ENCODE measurements at places on chromosomes 2 and 18.
A peak's percentile ranks its signal among the peaks of the same experiment; 100 is the strongest.

- DNase-seq, result no peak
These were observed 68.2 kb downstream of the DCDC2C start for GRCh38 chr2:3771576-3771975.

DNA sequence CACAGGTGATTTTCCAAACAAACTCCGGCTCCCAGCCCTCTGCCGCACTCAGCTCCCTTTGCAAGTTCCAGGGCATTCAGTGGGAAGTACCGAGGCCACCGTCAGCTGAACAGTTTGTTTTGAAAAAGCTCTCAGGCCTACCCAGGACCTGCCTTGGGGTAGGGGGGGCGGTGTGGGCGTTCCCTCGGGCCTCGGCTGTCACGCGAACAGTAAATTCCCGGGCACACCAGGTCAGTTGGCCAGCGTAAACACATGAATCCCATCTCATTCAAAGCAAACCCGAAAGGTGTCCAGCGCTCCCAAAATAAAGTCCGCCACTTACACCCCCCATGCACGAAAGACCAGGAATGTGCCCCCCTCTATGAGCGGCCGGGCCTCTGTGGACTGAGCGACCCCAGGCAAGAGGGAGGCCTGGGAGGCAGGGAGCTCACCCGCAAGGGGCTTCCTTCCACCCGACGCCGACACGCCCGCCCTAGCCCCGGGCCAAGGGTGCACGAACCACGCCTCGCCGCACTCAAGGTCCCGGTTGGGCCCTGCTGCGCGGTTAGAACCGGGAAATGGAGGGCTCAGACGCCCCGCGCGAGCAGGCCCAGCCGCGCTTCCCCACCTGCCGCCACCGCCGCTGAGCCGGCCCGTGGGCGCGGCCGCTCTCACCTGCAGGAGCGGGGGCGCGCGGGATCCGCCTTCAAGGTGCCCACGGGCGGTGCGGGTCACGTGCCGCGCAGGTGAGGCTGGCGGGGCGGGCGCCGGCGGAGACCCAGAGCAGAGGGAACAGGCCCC is at the start of gene WDSUB1:
Gene WDSUB1 (minus strand): TSS at position 775 of the 780 bp plus-strand sequence. CDS start 3,634 bp downstream, outside the sequence.
- DNase-seq, result peak; percentile 48

DNA sequence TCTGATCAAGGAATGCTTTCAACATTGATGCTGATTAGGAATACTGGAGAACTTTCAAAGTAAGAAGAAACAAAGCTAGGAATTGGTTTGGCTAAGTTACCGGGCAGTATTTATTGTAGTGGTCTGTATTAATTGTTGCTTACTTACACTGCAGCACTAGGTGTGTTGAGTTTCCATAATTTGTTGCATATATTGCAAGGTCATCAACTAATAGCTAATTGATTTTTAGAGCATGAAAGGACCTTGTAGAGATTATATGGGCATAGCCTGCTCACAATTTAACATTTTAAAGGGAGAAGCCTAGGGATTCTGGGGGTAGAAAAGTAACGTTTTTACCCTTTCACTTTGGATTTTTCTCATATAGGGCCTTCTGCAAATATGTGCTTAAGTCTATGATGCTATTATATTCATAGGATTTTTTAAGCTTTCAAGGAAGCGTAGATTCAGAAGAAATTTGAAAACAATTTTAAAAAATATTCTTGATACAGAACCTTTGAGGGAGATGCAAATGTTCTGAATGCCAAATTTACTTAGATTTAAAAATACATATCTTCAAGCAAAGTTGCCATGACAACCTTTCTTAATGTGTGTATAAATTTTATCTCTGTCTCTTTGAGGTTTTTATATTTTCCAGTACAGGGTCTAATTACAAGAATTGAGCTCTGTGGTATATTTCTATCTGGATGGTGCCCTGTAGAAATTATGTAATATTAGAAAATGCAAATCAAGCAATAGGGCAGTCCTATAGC is 17.3 kb upstream of the ABI2 start:
- DNase-seq, result no peak

GRCh38 chr2:223488814-223489213 is 113.3 kb downstream of the SCG2 start:
- DNase-seq, result peak; percentile 36

GRCh38 chr2:107711941-107712340 is 114.8 kb upstream of the RGPD4 start:
- DNase-seq, result no peak

- DNase-seq, result peak; percentile 73
These were observed 47.4 kb upstream of the CYRIA start for GRCh38 chr2:16713011-16713423.

DNA sequence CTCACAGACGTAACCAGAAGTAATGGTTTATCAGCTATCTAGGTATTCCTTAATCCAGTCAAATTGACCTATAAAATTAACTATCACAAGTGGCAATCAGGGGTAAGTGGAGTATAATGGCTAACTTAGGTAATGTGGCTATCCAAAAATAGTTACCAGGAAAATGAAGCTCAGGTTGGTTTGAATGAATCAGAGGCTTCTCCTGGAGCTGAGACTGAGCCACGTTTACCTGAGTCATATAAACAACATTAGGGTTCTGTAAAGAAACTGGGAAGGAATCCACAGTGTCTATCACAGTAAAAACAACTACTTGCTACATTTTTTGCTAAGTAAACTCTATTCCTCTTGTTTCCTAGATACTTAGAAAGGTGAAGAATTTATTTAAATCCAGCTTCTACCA is 236.0 kb upstream of the SPHKAP start:
- no peak for DNase-seq

DNA sequence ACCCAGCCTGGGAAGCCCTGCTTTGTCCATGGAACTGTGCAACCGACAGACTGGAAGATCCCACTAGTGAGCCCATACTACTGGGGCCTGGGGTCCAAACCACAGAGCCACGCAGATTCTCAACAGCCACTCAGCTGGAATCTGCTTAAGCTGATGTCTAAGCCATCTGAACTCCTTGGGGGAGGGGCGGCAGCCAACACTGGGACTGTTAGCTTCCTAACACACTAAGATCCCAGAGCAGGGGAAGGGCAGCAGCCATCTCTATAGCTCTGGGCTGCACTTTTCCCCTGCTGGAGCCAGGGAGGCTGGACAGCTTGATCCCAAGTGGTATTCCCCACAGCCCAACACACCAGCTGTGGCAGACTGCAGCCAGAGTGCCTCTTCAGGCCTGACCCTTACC is 118.3 kb downstream of the RPRM start:
- DNase-seq, result no peak

- DNase-seq, result no peak
These were observed 20.5 kb upstream of the STAT4 start for GRCh38 chr2:191171286-191171685.

DNA sequence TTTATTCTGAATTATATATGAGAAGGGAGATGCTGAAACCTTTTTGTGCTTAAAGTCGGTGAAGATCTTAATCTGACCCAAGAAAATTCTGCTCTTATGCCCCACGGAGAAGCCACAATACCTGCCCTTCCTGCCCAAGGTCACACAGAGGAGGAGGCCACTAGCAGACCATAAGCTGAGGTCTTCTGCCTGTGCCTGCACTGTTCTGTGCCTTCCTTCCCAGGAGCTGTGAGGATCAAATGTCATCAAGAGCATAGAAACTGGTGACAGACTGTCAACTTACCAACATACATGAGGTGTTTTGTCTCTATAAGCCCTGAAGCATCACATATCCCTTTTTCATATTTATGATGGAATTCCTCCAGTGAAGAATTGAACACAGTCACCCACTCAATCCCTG is 233.3 kb downstream of the C1D start:
- no peak for DNase-seq

DNA sequence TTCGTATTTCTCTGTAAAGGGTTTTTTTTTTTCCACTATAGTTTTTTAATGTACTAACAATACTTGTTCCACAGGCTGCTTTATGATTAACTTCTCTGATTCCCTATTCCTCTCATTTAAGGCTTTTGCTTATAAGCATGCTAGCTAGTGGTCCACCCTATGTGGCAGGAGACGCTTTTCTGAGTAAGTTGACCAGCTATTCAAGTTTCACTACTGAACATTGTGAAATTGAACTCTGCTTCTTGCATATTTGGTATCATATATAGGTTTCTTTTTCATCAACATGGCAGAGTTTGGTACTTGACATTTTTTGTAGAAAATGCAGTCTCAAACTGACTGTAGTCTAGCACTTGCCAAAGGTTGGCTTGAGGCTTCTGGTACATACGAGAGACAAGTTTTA is 74.2 kb downstream of the OTX1 start:
- no peak for DNase-seq

DNA sequence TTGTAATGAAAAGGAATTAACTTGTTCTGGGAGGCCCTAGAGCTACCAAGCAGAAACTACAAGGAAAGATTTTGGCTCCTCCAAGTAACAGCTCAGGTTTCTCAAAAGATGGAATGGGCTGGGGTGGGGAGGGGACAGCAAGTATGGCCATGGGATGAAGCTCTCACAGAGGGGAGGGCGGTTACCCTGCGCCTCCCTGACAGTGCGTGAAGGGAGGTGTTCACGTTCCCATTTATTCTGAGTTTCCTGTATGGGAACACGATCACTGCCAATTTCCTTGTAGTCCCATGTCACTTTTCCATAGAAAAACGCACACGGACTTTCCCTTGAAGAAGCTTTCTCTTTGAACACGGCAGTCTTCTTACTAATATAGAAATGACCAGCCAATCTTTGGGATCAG is 17.0 kb downstream of the CDC42EP3 start:
- DNase-seq, result no peak

- DNase-seq, result no peak
These were observed 21.3 kb downstream of the MBD5 start for GRCh38 chr2:148042219-148042618.

DNA sequence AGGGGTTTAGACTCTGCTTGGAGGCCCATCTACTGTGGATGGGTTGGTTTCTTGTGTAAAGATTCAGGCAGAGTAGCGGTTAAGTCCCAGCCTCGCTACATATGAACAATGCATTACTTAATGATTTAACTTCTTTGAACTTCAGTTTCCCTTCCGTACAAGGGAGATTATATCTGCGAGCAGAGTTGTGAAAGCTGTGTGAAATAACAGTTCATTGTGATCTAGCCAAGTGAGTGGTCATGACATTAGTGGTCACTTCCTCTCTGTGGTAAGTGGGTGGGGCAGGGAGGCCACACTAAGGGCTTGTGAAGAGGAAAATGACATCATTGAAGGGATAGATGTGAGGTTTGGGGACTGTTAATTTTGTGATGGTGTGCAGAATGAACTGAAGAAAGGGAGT is 14.1 kb upstream of the MEX3C start:
- DNase-seq, result no peak

- DNase-seq, result no peak
These were observed 107.3 kb downstream of the SH3BP4 start for GRCh38 chr2:235059161-235059560.

DNA sequence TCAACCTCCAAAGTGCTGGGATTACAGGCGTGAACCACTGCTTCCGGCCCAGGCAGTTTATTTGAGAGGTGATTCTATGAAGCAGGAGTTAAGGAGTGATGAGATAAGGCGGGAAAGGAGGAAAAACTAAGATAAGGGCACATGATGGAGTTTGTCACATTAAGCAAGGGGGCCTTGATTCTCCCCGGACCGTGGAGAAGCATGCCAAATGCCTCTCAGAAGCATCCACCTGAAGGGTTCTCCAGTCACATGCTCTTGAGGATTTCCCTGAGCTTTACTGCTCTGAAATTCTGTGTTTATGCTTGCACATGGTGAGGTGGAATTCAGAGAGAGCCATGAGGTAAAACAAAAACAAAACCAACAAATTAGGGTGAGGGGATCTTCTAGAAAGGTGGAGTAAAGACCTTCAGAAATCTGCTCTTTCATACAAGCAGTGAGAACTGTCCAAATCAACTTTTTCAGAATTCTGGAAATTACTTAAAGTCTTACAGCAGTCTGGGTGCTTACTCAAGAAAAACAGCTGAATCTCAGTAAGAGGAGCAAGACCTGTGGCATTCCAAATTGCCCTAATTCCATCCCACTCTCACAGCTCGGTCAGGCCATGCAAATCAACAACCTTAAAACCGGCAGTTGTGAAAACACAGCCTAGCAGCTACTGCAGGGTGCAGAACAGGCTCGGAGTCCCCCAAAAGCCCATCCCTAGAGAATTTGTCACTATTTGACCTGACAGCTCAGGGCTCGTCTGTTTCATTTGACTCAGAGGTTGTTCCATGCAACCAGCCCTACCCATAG is 69.1 kb upstream of the CTLA4 start:
- DNase-seq, result no peak

GRCh38 chr2:130336877-130337734 is 5.6 kb upstream of the IMP4 start:
- peak; percentile 81 for DNase-seq

GRCh38 chr2:100976645-100977391 is 25.3 kb upstream of the RPL31 start:
- no peak for DNase-seq

DNA sequence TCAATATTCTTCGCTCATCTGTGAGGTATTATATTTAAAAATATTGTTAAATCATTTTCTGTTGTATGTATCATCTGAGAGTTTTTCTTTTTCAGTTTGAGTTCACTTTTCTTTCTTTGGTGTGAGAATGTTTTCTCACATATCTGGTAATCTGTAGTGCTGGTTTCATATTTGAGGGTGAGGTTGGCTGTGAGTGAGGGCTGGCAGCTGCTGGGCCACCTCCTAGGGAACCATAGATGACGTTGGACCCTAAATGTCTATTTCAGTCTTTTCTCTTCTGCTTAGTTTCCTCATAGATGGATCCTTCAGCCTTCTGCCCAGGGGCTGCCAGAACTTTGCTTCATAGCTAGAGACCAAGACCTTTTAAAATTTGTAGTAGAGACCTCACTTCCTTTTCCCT is 33.5 kb downstream of the MGAT5 start:
- no peak for DNase-seq

DNA sequence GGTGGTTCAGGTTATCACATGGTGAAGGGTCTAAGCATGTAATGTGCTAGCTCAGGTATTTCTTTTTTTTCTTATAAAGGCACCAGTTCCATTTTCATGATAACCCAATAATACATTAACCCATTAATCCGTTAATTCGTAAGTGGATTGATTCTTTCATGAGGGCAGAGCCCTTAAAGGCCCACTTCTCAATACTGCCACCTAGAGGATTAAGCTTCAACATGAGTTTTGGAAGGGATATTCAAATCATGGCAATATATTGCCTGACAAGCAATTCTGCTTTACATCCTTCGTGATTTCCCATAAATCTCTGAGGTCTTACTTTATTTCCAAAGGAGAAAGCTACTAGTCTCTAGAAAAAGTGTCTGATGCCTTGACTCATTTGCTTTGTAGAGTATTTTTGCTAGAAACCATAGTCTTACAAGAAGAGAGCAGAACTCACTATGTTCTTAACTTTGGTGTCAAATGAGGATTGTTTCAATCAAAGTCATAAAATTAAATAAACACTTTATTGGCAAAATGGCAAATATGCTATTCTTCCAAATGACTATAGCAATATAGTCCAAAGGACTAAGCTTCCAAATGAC is 271.3 kb downstream of the KCNS3 start:
- peak; percentile 16 for DNase-seq

DNA sequence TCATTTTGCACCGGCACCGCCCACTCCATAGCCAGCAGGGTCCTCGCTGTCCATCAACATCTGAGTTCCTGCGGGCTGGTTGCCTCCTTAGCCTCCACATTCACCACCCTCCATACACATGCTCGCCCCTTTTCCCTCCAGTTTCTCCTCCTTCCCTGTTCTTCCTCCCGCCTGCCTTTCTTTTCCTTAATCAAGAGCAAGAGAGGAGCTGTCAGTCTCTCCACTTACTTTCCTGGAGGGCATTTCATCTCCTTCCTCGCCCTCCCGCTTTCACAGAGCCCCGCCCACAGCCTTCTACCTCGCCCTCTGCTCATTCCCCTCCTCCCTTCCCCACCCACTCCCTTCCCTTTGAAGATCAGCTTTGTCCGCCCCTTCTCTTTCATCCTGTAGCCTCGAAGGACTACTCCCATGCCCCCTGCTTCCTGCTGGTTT is 13.8 kb upstream of the ZBTB7C start:
- DNase-seq, result no peak

Measured in putamen (tissue), 1 donor.